ENCODE measurements at places on chromosomes 5 and 9.

GRCh38 chr5:54093081-54093492 is 217.3 kb downstream of the ARL15 start:
- DNase-seq, result no peak

GRCh38 chr9:97561501-97561900 is 60.0 kb downstream of the TMOD1 start:
- DNase-seq, result no peak

- DNase-seq, result no peak
Measured at GRCh38 chr9:104238668-104239067, 144.6 kb downstream of the SMC2 start.

DNA sequence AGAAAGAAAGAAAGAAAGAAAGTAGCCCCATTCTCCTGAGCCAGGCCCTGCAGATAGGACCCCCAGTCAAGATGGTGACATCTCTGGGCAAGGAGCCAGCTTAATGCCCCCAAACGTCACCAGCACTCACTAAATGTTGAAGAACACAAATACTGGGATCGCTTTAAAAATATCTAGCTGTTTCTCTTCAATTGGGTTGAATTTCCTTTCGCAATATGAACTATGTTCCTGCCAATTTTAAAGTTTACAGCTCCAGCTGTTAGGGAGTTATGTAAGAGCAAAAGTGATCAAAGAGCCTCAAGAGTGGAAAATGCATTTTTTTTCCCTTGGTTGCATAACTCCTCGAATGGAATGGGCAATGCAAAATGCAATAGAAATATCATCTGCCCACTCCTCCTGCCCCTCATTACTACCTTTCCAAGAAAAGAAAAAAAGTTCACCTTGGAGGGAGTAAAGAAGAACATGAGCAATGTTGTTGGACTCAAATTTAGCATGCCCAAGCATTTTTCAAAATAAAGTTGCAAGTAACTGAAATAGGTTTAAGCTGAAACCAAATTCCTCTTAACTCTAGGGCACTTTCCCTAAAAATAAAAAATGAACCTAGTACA is 244.2 kb upstream of the PIK3R1 start:
- DNase-seq, result peak; percentile 74

- no peak for DNase-seq
Measured at GRCh38 chr9:128637656-128638055, 19.0 kb downstream of the DYNC2I2 start.

- no peak for DNase-seq
Measured at GRCh38 chr5:137565450-137565849, 66.3 kb upstream of the SPOCK1 start.

GRCh38 chr9:135526730-135527571 is 5.7 kb downstream of the LCN1 start:
- peak; percentile 57 for DNase-seq

DNA sequence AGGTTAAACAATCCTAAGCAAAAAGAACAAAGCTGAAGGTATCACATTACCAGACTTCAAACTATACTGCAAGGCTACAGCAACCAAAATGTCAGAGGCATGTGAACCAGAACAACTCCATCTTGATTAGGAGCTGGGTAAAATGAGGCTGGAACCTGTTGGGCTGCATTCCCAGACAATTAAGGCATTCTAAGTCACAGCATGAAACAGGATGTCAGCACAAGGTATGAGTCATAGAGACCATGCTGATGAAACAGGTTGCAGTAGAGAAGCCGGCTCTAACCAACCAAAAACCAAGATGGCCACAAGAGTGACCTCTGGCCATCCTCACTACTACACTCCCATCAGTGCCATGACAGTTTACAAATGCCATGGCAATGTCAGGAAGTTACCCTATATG is 252.0 kb downstream of the RASEF start:
- no peak for DNase-seq

DNA sequence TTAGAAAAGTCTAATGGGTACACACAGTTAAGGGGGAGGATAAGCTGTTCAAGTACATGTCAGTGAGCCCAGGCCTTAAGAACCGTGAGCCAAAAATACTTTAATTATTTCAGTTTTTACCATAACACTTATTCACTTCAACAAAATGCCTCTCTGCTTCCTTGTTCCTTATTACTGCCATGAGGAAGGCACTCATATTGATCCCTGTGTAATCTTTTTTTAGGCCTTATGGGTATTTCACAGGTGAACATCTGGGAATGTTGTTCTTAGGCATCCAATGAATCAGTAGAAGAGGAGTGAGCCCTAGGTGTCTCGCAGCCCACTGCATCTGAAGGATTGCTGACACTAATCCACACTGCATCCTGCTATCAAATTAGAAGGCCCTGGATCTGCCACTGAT is 13.5 kb upstream of the DMAC1 start:
- no peak for DNase-seq

DNA sequence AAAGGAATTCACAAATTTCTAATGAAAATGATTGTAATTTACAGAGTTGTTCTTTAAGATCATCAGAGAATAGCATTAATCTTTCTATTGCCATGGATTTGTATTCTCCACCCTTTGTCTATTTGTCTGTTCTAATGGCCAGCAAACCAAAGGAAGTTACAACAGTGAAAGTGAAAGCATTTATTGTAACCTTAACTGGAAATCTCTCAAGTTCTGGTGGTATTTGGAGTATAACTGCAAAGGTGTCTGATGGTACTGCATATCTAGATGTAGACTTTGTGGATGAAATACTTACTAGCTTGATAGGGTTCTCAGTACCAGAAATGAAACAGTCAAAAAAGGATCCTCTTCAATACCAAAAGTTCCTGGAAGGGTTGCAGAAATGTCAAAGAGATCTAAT is 21.7 kb downstream of the RMI1 start:
- no peak for DNase-seq

All from tibial artery (tissue), 4 donors.